ENCODE measurements at places on chromosomes 16 and 17.

- peak; percentile 78 for DNase-seq
Measured at GRCh38 chr16:30054959-30055553, 10.5 kb upstream of the ALDOA start.

GRCh38 chr17:4100883-4101756 lies 41.7 kb downstream of the ZZEF1 start:
- DNase-seq = no peak

DNA sequence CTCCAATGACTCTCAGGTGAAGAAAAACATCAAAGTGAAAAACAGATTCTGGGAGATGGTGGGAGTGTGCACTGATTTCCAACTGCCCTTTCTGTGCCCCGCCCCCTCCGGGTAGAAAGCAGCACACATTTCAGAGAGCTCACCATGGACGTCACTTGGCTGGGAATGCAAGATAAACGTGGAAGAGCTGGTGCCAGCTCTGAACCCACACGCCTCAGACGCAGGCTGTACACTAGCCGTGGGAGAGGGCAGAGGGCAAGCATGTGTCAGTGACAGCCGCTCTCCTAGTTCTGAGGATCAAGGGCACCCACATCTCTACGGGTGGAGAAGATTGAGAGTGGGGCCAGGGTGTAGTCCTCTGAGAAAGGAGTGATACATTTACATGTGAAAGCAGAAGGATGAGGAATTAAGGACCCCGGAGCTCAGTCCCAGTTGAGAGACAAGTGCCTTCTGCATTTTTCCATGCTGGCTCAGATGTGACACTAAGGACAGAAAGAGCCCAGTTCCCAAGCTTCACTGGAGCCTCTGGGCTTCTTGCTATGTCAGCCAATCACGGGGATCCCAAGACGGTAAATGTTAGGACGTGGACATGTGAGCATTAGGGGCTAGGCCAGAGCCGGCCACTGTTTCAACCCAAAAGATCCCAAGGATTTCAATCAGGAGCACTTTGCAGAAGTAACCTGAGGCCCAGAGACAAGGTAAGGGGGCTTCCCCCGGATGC lies 101.3 kb downstream of the ZFHX3 start:
- no peak for DNase-seq

DNA sequence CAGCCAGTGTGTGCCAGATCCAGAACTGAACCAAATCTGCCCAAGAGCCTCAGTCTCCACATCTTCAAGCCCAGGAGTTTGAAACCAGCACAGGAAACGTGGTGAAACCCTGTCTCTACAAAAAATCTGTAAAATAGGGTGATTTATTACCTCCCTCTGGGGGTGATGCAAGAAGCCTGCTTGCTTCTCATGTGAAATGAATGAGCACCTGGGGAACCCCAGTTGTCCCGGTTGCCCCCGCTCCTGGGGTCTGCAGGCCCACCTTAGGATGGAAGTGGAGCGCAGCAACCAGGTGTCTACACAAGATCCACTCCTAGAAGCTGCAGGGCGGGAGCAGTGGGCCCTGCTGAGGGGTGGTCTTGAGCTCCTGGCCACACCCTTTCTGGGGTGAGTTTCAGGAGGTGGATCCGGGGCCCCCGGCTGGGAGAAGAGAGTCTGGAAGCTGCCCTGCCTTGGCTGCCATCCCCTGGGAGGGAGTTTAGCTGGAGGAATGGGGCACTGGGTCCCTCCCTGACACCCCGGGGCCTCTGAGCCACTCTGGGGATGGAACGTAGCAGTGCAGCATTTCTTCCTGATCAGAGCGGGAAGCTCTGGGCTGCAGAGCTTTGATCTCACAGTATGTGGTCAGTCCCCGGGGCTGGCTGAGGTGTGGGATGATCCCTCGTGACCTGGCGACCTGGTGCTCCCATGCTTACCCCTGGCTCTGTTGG lies 117.8 kb downstream of the RAB11FIP4 start:
- peak; percentile 57 for DNase-seq

DNA sequence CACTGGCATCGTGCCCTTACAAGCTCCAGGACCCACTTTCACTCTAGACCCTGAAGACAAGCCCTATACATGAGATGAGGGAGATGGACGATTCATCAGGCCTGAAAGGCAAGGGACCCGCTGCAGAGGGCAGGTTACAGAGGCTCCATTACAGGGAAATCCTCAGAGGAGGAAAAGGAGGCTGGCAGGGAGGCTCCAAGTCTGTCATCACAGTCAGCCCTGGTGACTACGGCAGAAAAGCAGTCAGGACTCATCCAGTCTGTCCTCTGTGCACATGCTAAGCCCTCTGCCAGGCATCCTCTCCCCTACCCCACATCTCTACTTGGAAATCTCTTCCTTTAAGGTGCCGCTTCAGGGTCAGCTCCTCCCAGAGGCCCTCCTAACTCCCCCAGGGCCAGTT lies 197.7 kb upstream of the CDH5 start:
- no peak for DNase-seq

- DNase-seq = no peak
Measured at GRCh38 chr17:55366020-55366481, 55.6 kb downstream of the MMD start.

GRCh38 chr16:80788027-80788426 lies 16.4 kb downstream of the CDYL2 start:
- DNase-seq = no peak

DNA sequence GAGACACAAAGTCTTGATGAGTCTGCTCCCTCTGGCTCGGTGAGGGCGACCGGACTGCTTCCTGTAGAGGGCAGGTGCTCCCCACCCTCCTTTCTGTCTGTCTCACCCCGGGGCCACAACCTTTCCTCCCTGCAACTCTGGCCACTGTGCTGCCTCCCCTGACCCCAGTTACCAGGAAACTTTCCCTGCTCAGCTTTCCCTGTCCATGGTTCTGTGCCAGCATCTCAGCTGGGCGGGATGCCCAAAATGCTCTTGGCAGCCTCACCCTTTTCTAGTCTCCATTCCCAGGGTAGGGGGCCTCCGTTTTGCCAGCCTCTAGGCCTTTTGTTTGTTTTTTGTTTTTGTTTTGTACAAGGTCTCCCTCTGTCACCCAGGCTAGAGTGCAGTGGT lies 1.4 kb downstream of the PLD2 start:
- DNase-seq = no peak

- DNase-seq = no peak
Measured at GRCh38 chr16:71552698-71553503, 24.0 kb downstream of the TAT start.

- DNase-seq = no peak
Measured at GRCh38 chr16:85438981-85439685, 174.0 kb upstream of the GSE1 start.

DNA sequence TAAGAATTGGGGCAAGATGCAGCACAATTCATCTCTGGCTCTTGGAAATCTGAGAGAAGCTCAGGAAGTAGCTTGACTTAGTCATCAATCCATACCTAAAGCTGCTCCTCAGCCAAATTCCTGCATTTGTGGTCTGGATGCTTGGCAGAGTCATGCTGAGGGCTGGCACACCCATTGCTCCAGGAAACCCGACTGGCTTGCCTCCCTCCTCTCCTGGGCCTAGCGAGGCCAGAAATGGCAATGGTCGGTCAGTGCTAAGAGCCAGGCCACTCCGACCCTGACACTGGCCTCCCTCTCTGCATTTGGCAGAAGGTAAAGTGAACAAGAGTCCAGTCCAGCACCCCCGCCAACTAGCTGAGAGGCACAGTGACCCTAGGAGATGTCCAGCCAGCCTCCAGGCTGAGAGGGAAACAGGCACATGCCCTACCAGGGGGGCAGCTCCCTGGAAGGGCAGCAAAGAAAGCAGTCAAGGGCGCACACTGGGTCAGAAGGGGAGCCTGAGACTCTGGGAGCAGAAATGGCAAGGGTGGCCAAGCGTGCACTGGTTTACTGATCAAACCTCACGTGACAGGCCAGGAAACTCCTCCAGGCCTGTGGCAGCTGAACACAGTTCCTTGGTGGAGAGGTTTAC lies 10.0 kb downstream of the POLDIP2 start:
- DNase-seq = no peak

DNA sequence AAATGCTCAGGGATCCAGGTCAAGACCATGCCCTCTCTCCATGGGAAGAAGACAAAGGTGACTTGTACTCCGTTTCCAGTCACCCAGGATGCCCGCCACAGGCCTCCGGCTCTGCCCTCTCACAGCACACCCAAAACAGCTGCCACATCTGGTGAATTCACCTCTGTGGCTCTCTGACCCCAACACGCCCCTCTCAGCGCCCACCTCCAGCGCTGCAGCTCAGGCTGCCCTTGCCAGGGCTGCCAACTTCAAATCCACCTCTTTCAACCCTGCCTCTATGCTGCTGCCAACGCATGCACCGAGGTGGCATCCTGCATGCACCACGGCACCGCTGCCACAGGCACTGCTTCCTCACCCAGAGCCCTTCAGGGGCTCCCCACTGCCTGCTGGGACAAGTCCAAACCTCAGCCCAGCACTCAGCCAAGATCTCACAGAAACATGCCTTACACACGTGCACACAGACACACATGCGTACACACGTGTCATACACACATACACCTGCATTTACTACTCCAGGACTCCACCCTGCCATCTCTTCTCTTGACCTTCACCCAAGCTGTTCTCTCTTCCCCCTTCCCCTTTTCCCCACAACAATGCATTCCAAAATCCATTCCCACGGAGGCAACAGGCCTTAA lies 7.5 kb downstream of the HID1 start:
- no peak for DNase-seq

GRCh38 chr16:3004319-3004718 lies 8.4 kb upstream of the CLDN9 start:
- no peak for DNase-seq

- peak; percentile 85 for DNase-seq
Measured at GRCh38 chr17:58249270-58250133, 11.1 kb downstream of the LPO start.

DNA sequence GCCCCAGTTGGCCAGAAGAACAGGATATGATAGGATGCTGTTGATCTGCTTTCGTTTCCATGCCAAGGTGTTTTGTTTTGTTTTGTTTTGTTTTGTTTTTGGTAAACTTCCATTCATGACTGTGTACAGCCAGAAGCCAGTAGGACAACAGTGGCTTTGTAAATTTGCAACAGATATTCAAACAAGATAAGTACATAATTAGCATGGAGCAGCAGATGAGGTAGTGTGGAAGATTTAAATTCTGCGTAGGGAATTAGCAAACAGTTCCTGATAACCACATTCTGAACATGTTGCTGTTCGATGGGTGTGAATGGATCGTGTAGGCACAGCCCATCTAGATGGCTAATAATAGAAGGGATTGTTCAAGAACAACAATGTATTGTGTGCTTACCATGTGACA lies 1080.1 kb upstream of the RBFOX1 start:
- DNase-seq = no peak

GRCh38 chr17:61423967-61424649 lies 24.5 kb downstream of the TBX2 start:
- no peak for DNase-seq

GRCh38 chr17:18064053-18064452 lies 23.7 kb upstream of the DRG2 start:
- DNase-seq = no peak

DNA sequence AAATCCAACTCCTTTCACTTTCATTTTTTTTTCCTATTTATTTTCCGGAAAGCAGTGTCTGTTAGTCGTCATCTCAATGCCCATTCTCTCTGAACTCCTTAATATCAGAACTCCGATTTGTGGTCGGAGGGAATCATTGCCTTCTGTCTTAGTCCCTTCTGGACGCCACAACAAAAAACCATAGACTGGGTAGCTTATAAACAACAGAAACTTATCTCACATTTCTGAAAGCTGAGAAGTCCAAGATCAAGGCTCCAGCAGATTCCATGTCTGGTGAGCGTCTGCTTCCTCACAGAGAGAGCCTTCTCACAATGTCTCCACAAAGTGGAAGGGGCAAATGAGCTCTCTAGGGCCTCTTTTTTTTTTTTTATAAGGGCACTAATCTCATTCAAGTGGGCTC lies 296.6 kb upstream of the CDH11 start:
- DNase-seq = no peak

- no peak for DNase-seq
Measured at GRCh38 chr17:71496552-71496951, 624.3 kb upstream of the SOX9 start.

- DNase-seq = no peak
Measured at GRCh38 chr17:80245566-80246265, 14.9 kb upstream of the RNF213 start.
